ENCODE measurements at places on chromosomes 5 and 9.
A peak's percentile ranks its signal among the peaks of the same experiment; 100 is the strongest.

GRCh38 chr5:95238560-95239325 is 46.2 kb downstream of the MCTP1 start:
- peak; percentile 35 for DNase-seq

DNA sequence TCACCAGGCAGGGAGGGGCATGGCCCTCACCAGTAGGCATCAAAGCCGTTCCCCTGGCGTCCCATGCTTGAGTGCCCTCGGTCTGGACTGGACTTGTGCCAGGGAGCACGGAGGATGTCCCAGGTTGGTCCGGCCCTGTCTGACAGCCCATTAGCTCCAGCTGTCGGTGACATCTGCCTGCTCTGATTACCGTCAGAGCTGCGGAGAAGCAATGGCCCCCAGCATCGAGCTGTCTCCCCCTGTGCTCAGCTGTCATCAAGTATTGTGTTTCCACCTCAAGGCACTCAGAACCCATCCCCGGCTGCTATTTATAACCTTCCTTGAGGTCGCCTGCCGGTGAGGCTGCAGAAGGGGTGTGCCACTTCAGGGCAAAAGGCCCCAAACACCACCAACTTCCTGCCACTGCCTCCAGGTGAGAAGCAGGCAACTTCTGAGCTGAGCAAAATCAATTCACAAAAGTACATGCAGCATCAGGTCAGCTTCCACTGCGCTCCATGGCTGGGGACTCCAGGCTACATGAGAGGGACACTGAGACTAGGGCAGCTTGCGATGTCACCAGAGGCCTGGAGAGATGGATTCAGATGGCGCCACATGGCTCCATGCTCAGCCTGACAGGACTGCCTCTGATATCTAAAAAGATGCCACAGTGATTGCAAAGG is 142.7 kb downstream of the C5orf15 start:
- peak; percentile 13 for DNase-seq

DNA sequence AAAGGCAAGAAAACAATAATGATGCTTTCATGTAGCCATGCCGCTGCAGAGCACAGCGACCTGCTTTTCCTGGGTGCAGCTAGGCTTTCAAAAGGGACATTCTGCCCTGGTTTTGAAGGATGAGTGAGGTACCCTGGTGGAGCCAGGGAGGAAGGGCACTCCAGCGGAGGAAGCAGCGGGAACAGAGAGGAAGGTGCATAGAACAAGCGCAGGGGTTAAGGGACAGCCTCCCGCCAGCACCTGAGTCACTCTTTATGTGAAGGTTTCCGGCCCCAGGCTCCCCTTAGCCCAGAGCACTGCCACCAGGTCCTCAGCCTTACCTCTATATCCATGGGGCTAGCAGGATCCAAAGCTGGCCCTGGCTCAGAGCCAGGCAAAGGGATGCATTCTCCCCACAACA is 221.1 kb downstream of the CDK5RAP2 start:
- DNase-seq: no peak

GRCh38 chr5:42516282-42517042 is 93.2 kb downstream of the GHR start:
- DNase-seq: no peak

DNA sequence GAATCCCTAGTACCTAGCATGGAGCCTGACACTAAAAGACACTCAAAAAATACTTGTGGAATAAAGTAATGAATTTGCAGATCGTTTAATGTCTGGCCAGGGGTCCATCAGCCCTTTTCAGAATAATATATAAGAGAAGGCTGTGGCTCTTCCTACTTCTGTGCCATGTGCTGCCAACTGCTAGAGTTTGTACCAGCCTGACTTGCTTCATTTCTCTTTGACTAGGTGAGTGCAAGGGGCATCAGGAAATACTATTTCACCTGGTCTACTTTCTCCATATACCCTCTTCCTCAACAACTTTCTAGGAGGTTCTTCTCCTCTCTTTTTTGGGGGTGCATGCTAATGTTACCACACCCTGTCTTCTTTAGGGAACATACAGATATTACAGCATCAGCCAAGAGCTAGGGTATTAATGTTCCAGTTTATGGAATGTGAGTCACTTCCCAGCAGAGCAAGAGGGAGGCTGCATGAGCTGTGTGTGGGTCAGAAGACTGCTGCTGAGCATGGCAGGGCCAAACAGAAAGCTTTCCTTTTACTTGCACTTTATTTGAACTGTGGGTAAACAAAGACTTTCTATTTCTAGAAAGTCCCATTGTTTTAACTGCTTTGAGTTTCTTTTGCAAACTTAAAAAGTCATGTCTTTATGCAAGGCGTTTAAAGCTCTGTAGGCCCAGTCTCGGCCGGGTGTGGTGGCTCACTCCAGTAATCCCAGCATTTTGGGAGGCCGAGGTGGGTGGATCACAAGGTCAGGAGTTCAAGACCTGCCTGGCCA is 158.9 kb downstream of the ADAMTSL1 start:
- no peak for DNase-seq

DNA sequence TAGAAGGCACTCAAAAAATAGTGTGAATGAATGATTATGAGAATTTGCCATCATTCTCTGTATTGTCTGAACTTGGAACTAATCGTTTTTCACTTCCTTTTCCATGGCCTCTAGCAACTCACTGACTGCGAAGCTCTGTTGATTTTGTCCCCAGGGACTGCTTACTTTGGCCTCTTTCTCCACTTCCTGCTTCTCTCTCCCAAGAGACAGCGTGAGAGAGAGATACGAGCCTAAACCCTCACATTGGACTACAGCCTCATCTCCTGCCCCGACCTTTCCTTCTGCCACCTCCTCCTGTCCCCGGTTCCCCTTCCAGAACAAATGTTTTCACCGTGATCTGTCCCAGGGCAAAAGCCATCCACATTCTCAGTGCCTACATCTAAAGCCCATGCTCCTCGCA is 300.8 kb upstream of the PANK3 start:
- DNase-seq: peak; percentile 18

DNA sequence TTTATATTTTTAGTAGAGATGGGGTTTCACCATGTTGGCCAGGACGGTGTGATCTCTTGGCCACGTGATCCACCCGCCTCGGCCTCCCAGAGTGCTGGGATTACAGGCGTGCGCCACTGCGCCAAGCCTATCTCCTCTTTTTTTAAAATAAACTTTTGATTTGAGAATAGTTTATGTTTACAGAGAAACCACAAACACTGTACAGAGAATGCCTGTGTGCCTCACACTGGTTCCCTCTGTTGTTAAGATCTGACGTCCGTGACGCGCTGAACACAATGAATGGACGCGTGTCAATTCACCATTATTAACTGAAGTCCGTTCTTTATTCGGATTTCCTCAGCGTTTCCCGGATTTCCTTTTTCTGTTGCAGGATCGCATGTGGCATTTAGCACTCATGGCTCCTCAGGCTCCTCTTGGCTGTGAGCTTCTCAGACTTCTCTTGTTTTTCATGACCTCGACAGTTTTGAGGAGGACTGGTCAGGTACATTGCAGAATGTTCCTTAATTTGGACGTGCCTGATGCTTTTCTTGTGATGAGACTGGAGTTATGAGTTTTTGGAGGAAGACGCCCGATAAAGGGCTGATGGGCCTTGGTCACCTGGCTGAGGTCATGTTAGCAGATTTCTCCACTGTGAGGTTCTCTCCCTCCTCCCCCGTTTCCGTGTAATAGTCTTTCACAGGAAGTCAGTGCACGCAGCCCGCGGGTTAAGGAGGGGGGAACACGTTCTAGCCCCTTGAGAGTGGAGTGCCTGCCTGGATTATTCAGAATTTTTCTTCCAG is 69.6 kb downstream of the ANKRD33B start:
- DNase-seq: no peak

- no peak for DNase-seq
Measured at GRCh38 chr9:100937382-100937781, 91.1 kb upstream of the PLPPR1 start.
